ENCODE measurements at places on chromosomes 2 and 18.

DNA sequence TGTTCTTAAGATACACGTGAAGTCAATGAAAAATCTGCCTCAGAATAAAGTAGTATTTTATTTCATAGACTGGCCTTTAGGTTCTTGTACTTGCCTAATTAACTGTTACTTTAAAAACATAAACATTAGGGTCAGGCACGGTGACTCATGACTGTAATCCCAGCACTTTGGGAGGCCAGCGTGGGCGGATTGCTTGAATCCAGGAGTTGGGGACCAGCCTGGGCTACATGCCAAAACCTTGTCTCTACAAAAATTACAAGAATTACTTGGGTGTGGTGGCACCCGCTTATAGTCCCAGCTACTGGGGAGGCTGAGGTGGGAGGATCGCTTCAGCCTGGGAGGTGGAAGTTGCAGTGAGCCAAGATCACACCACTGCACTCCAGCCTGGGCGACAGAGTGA lies 16.0 kb upstream of the SNORC start:
- DNase-seq = no peak

- no peak for DNase-seq
Measured at GRCh38 chr2:169162613-169163012, 93.2 kb downstream of the DHRS9 start.

- no peak for DNase-seq
Measured at GRCh38 chr2:75498907-75499306, 61.8 kb downstream of the EVA1A start.

DNA sequence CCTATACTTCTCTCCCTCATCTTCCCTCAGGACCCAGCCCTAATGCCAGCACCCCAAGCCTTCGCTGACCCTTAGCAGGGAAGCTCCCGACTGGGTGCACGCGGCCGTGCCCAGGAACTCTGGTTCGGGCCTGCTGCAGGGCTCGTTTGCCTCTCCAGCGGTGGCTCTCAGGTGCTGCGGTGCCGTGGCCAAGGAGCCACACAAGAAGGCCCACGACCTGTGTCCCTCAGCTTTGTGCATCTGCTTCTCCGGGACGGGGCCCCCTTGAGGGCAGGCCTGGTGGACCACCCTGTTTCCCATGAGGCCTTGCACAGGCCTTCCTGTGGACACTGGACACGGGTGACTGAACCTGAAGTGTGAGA lies 17.7 kb downstream of the BOK start:
- no peak for DNase-seq

DNA sequence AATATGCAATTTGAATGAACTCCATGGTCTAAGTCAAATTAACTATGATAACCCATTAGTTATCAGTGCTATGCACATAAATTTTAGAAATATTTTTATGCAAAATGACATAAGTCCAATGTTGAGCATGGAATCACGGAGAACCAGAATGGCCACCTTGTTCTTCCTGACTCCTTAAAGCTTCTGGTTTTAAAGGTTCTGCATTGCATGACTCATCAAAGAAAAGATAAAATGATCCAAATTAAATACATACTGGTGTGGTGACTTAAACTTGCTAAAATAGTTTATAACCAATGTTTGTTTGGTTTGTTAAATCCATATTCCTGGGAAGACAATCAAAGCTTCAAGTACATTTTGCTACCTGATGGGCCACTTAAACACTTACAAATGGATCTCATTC lies 1146.9 kb upstream of the NRXN1 start:
- DNase-seq = no peak

DNA sequence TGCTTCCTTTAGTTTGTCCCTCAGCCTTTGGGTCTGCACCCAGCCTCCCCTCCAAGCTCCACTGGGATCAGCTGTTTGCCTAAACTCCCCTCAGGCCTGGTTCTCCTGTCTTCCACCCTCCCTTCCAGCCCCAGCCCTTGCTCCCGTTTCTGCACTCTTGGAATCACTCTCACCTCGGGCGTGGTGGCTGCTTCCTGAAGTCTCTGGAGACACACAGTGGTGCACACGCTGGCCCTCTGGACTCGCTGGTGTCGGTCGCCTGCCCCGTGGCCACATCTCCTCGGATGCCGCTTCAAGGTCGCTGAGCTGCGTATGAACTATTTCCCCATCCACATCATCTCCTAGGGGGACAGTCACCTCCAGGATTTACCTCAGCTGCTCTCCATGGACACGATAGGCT lies 46.3 kb downstream of the PSMG2 start:
- no peak for DNase-seq

- no peak for DNase-seq
Measured at GRCh38 chr2:179606141-179606540, 255.3 kb downstream of the ZNF385B start.

DNA sequence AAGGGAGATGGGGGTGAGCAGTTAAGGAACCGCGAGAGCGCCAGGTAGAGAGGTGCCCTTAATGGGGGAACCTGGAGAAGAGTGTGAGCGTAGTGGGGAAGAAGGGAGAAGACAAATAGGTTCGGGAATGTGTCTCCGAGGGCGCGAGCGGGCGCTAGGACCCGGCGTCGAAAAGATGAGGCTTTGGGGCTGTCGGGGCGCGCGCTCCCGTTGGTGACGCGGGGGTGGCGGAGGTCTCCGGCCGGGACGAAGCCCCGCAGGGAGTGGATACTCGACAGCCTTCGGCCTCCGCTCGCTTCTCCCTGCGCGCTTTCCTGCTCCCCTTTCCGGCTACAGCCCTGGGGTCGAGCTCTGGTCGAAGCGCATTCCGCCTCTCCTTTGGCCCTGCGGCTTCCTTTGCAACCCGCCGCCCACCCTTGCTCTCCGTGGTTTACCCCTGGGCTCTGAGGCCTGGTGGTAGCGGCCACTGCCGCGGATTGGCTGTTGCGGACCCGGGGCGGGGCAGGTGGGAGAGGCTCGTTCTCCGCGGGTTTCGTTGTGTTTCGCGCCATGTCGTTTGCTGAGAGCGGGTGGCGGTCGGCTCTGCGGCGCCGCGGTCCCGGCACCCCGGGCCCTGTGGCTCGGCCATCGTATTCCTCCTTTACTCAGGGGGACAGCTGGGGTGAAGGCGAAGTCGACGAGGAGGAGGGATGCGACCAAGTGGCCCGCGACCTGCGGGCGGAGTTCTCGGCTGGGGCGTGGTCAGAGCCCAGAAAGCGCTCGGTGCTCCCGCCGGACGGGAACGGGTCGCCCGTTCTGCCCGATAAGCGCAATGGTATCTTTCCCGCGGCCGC lies at the start of gene ARL6IP6:
ARL6IP6 (plus strand) TSS at position 545 of the 833 bp plus-strand sequence; CDS start at position 550, 5 bp downstream.
- DNase-seq = peak; percentile 95

DNA sequence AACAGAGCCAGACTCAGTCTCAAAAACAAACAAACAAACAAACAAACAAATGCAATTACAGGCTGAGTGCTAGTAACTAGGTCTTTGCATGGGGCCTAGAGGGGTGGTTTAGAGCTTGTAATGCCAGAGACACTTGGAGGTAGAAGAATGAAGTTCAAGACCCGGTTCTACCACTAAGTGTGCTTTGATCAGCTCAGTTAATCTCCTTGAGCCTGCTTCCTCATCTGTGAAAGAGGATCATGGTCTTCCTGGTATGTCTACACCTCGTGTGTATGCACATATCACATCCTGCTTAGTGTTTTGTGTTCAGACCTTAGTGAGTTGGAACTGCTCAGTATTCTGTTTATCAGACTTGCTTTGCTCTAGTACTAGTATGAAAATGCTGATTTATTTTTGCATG lies 4.8 kb upstream of the ATP6V1C2 start:
- DNase-seq = no peak

GRCh38 chr2:218296847-218297246 lies 4.5 kb upstream of the TMBIM1 start:
- no peak for DNase-seq

Data from skin of body (tissue), 3 donors.